ENCODE measurements at places on chromosomes 3 and 15.

- no peak for DNase-seq
Measured at GRCh38 chr15:99154271-99154670, 49.4 kb downstream of the SYNM start.

DNA sequence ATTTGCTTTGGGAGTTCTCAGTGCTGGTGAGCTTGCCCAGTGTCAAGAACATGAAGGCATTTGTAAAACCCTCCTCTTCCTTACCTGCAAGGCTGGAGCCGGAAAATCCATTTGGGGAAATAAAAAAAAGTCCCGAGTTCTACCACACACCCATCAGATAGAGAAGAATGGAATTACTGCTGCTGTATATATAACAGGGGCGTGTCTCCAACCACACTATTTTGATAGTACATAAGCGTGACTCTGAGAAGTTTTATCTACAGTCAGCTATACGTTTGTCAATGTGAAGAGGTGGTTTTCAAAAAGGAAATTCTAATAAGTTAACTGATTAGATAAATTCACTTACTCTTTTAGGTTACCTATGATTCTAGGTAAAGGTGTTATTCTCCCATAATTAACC, 1.3 kb upstream of the CPA3 start:
- DNase-seq: no peak

- DNase-seq: no peak
Measured at GRCh38 chr15:96075895-96076294, 254.6 kb upstream of the NR2F2 start.

DNA sequence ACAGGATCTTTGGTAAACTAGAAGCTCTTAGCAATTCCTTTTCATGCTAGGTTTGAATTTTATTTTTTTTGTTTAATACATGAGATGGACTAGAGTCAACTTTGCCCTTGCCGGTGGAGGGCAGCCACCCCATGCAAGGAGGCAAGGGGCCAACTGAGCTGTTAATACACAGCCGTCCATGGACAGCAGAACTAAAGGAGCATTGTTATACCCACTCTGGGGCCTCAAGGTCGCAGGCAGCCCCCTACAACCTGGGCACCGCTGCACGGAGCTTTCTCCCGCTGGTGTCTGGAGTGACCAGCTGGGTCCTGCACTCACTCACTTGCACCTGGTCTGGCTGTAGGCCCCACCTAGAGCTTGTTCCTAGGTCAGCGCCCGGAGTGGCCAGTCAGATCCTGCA, 47.9 kb upstream of the ACKR4 start:
- DNase-seq: no peak

DNA sequence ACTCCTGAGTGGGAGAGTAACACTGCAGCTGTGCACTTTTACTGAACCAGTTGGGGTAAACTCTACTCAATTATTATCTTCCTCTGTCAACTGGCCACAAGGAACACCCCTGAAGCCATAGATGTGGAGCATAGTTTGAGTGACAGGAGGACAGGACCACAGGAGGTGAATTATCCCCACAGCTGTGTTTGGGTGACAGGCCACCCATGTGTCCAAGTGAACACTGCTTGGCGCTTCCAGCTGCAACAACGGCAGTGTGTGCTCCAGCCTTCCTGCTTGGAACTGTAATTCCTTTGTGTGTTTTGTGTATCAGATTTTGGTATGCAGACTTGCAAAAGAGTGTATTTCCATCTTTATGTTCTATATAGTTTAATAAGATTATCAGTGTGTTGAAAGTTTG, 20.2 kb upstream of the TSPAN3 start:
- no peak for DNase-seq

DNA sequence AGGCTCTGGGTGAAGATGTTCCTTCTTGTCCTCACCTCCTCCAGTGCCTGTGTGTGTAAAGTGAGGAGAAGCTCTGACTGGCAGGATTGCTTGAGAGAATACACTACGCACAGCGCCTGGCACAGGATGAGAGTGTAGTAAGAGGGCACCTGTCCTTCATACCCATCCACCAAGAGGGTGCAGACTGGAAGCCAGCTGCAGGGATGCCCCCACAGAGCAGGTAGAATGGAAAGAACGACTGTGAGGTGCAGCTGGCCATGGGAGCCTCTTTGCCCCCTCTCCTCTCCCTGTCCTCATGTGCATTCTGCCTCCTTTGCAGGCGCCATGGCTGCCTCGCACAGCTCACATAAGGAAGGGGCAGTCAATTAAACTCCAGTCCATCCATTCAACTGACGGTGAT, 12.3 kb downstream of the FBXL22 start:
- DNase-seq: no peak

DNA sequence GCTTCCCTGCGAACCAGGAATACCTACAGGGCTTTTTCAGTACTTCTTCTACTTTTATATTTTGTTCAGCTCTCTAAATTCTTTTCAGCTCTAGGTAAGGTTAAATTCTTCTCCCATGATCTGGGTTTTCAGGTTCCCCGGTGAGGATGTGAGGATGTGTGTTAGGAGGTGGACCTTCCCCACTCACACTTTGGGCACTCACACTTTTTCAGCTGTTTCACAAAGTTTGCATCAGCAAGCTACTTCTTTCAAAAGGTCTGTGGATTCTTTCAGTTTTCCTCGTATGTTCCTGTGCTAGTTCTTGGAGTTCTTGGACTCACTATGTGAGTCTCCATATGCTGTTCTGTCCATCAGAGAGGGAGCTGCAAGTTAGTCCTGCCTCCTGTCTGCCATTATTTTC, 13.9 kb upstream of the OR5K2 start:
- no peak for DNase-seq

- DNase-seq: no peak
Measured at GRCh38 chr15:85598718-85599398, 195.9 kb downstream of the KLHL25 start.

DNA sequence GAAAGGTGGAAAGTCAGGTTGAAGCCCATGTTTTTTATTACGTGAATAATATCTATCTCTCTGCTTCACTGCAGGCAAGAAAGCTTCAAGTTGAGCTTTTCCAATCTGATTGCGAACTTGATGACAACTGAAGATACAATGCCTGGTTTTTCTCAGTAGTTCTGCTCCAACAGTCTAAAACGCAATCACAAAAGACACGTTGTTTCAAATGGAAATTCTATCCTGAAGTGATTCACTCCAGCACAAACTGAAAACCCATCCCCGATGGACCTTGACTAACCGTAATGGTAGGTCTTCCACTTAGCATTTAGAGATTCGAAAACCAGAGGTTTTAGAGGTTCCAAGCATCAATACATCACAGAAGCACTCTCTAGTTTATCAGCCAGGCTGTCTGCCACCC, 10.6 kb downstream of the B4GALT4 start:
- no peak for DNase-seq

DNA sequence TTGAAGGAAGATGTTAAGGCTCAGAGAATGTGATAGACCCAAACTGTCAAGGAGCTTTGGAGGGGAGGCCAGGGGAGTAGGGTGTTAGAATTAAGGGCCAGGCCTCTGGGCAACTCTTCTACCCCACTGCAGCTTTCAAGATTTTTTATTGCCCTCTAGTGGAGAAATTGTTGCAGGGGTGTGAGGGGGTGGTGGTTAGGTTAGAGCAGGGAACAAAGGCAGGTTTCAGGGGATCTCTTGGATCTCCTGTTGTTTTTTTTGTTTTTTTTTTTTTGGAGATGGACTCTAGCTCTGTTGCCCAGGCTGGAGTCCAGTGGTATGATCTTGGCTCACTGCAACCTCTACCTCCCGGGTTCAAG, 1.4 kb upstream of the SEC13 start:
- no peak for DNase-seq

DNA sequence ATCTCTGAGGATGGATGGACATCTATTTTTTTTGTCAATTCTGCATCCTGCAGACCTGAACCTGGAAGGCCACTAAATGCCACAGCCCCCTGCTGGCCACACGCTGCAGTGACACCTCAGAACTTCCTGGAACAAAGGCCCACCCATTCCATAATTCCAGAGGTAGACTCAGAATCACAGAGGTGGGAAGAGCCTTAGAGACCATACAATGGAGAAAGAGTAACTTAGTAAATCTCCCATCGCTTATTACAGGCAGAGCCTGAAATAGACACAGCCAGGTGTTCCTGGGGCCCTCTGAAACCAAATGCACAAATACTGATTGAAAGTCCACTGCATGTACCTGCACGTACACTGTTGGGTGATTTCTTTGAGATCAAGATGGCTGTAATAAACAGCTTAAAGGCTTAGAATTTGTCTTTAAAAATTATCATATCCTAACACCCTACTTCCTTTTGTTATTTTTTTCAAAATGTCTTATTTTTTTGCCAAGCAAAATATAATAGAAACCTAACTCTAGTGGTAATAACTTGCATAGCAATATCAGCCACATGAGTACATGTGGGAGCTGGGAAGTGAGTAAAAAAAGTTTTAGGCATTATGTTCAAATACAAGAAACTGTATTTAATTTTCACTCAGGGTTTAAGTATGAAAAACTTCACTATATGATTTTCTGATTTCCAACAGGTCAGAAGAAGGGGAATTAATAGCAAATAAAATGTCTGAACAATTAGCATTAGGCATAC, 62.7 kb downstream of the EOMES start:
- no peak for DNase-seq

DNA sequence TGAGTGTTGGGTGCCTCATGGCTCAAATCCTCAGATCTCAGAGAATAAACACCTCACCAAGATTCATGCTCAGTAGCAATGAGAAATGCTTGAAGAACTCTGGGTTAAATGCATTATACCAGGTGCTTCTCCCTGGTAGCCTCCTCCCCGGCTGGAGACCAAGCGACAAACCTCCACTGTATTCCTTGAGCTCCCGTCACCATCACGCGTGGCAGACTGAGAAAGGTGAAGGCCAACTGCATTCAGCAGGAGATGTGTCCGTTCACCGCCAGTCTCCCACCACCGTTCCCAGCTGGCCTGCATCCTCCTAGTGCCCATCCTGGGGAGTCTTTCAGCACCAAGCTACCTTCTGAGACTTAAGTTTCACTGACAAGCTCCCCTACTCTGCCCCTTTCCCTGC, 7.5 kb downstream of the CSTA start:
- no peak for DNase-seq

DNA sequence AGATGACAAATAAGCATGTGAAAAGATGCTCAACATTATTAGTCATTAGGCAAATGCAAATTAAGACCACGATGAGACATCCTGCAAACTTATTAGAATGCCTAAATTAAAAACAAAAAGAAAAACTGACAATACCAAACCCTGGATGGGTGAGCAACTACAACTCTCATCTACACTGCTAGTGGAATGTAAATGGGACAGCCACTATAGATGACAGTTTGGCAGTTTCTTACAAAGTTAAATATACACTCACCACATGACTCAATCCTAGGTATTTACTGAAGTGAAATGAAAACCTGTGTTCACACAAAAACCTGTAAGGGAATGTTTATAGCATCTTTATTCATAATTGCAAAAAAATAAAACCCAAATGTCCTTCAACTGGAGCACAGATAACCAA, 74.7 kb downstream of the NPTN start:
- no peak for DNase-seq

DNA sequence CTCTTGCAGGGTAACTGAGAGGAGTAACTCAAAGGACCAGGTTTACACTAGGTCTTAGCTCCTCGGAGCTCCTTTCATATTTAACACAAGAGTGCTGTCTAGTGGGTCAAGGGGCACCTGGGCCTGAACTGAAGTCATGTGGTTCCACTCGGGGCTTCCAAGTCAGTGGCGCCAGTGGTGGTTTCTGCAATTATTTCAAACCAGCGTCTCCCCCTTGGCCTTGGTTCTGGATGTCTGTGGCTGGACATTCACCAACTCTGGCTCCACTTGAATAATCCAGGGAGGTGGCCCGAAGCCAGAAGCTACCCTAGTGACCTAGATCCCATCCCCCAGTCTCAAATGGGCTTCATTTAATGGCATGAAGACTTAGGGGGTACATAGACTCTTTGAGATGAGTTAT, 144.3 kb upstream of the ADAMTS9 start:
- no peak for DNase-seq

All from stimulated activated CD8-positive, alpha-beta memory T cell treated with anti-CD3 and anti-CD28 coated beads, Interleukin-7, amount 100 ng/mL, for 1 hour (primary cell).